ENCODE measurements at places on chromosomes 4 and X.
A peak's percentile ranks its signal among the peaks of the same experiment; 100 is the strongest.

- DNase-seq = peak; percentile 40
Measured at GRCh38 chr4:164935363-164935762, 42.1 kb downstream of the TRIM61 start.

DNA sequence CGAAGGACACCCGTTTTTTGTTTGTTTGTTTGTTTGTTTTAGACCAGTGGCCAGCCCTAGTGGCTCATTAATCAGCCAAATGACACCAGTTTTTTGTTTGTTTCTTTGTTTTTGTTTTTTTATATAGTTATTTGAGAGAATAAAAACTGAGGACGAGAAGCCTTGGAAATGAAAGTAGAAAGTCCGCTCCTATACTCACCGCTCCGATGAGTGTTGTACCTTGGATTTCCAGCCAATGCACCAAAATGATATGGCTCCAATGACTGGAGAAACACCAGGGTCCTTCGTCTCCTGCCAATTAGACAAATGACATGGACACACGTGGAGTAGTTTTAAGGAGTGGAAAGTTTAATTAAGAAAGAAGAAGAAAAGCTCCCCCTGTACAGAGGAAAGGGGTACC, 87.9 kb downstream of the ZXDA start:
- DNase-seq = no peak

- DNase-seq = no peak
Measured at GRCh38 chr4:123298801-123299200, 97.8 kb upstream of the SPRY1 start.

- no peak for DNase-seq
Measured at GRCh38 chrX:133402042-133402453, 13.2 kb downstream of the GPC4 start.

- DNase-seq = no peak
Measured at GRCh38 chr4:7210824-7211223, 18.5 kb downstream of the SORCS2 start.

DNA sequence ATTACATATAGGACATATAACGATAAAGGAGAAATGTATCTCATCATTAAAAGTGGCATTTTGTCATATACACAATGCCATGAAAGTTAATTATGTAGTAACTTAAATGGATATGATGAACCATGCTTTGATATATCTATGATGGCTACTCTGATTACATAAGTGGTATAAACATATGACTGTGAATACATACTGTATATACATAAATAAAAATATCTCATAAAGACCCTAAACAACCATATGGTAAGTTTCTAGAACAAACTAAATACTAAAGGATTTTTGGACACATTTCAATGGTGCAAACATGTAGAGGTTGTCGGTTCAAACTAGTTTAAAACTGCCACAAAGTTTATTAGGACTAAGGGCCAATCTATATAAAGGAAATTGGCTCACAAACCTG, 849.6 kb upstream of the INTU start:
- DNase-seq = no peak

DNA sequence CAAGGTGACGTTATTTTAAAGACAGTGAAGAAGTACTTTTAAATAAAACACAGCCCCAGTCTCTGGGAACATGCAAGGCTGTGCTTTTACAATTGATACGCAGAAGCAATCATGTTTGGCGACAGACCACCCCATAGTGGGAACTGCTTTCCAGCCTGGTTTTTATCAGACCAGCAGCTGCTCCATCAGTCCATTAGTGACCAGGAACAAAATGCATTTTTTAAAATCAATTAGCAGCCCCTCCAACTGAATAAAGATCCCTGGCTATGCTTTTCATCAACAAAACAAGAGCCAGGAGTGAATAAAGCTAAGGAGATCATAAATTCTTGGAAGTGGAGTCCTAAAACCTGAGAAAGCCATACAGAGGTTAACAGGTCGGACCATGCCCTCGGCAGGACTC, 153.0 kb upstream of the TENM3 start:
- no peak for DNase-seq

DNA sequence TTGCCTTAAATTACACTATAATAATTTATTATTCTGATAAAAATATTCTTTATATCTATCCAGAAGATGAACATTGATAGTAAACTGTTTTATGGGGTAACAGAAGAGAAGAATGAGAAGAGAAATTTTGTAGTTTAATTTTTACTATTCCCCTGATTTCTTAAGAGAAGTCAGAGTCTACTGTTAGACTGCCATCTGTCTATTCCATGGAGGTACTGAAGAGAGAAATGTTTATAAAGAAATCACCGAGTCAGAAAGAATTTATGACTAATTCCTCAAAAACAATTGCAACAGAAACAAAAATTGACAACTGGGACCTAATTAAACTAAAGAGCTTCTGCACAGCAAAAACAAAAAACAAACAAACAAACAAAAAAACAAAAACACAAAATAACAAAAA, 149.9 kb downstream of the FGF16 start:
- no peak for DNase-seq

DNA sequence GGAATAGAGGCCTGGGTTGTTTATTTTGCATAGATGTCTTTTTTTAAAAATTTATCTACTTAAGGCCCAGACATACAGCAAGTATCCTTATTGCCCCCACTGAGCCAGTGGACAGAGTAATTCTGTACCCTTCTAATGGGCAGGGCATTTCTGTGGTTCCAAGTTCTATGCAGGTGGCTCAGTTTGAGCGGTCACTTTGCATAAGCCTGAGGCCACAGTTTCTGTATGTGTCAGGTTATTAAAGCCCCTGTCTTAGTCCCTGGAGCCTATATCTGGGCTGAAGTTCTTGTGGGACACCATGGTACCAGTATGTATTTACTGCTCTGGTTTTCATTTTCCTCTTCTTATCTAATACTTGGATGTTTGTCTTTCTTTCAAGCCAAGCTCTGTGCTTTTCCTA, 168.8 kb downstream of the MID1IP1 start:
- no peak for DNase-seq

DNA sequence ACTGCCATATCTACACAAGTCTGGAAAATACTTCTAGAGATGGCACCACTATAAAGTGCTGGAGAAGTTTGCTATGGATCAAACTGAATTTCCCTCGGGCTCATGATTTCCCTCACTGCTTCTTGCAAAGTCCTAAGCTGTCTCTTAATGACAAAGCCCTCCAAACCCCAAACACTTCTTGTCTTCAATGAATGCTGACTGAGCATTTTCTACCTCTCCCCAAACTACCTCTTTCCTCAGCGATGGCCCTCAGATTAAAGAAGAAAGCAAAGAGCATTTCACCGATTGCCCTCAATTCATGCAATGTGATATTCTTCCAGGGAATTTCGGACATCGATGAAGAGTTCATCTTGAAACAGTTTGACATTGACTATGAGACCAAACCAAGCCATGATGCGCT, 19.7 kb downstream of the FAM47E start:
- DNase-seq = no peak

GRCh38 chr4:148346657-148347056, 95.6 kb downstream of the NR3C2 start:
- no peak for DNase-seq

DNA sequence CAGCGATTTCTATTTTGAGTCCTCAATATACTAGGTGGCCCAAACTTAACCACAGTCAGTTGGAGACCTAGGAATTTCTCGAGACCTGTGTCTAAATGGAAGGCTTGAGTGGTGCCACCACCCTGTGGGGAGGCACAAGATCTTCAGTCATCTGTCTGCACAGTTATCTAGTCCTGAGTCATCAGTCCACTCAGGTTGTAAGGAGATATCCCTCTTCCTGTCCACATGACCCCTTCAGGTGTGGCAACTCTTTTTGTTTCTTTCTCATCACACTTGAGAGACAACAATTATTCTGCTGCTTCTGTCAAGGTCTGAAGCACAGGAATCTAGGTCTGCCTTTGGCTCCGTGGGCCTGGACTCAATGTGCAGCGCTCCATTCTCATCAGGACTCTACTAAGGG, 64.4 kb upstream of the IBSP start:
- DNase-seq = no peak

- DNase-seq = no peak
Measured at GRCh38 chrX:46029777-46030176, 515.4 kb downstream of the ZNF674 start.

GRCh38 chrX:65528293-65528692, 6.3 kb downstream of the LAS1L start:
- no peak for DNase-seq

DNA sequence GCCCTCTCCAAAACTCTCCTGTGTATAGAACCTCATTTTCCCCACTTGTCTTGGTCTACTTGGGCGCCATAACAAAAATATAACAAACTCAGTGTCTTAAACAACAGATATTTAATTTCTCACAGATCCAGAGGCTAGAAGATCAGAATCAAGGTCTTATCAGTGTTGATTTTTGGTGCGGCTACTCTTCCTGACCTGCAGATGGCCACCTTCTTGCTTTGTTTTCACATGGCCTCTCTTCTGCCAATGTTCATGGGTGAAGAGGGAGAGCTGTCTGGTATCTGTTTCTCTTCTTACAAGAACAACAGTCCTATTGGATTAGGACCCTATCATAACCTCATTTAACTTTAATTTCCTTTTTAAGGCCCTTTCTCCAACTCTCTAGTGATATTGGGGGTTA, 177.3 kb downstream of the PABPC4L start:
- DNase-seq = no peak

GRCh38 chr4:84683064-84683850, 100.3 kb downstream of the CDS1 start:
- DNase-seq = no peak

- DNase-seq = no peak
Measured at GRCh38 chr4:688854-689681, at the start of gene SLC49A3. TSS of gene SLC49A3 (minus strand) at chr4:689151. CDS start at chr4:689127, 24 bp downstream.

DNA sequence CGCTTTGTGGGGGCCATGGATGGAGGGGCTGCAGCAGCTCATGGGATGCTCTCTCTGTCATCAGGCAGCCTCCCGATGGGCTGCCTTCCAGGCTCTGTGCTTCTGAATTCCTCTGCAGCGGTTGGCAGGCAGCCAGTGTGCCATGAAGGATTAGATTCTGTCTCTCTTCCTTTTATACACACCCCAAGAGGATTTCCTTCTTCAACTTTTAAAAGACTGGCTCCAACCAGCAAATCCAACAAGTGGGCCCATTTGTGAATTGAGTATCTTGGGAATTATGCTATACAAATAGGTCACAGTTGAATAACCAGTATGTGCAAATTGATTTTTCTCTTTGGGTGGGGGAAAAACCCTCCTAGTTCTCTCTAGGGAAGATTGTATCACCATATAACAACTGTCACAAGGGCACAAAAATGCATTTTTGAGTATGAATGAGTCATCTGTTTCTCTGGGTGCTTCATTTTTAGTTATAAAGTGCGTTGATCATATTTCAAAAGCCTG, 96.8 kb upstream of the FAT1 start:
- no peak for DNase-seq

DNA sequence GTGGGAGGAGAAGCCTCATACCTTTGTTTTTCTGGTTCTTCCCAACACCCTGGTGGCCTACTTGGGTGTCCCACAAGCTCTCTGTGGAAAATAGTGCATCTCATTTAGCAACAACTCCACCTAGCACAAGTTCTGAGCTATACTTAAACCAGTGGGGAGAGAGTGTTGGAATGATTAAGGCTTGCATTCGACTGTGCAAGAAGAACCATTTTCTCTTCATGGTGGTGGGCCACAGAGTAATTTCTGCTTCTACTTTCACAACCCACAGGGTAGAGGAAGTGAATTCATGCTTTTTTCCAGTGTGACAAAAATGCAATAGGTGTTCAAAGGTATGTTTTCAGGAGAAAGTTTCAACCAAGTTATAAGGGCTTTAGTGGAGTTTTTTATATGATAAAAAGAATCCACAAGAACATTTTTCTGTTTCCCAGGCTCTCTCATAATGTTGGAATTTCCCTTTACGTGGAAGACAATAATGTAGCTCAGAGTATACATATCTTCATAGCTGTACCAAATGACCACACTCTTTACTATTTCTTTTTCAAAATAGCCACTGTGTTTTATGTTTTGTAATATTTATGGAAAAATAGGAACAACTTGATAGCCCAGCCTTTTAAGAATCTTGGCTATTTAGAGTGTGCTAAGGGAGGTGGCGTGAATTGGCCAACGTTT, 80.3 kb upstream of the HHIP start:
- no peak for DNase-seq

GRCh38 chrX:140815868-140816267, 106.3 kb downstream of the LINC00632 start:
- no peak for DNase-seq

DNA sequence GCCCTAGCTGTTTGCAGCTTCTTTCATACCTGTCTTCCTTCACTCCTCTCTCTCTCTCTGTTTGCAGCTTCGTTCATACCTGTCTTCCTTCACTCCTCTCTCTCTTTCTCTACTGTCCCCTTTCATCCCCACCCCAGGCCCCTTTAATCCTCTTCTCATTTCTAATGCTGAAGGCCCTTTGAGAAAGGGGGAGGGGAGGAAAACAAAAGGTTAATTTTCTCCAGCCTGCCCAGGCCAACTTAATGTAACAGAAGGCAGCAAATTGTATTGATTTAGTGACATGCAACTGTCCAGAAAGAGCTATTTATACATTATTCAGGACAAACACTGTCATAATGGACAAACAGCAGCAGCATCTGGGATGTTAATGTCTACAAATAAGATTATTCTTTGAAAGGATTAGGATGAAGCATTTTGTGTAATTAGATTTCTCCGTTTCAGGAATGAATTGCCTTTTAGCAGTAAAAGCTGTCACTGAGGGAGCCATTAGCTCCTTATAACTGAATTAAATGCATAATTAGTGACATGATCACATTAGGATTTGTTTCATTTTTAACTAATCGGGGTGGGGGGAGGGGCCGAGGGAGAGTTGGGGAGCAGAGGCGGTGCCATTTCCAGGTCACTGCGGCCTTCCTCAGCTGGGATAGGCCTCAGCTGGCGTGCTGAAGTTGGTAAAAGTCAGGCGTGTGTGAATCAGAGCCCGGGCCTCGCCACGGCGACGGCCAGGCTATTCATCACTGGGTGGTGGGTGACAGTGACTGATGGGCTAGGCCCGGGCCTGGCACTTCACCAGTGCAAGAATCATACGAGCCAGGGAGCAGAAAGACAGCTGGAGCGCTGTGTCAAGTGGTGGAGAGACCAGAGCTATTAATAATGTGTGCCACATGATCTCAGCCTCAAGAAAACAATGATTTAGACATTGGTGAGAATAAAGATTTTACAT, 174.5 kb downstream of the NKX6-1 start:
- no peak for DNase-seq

DNA sequence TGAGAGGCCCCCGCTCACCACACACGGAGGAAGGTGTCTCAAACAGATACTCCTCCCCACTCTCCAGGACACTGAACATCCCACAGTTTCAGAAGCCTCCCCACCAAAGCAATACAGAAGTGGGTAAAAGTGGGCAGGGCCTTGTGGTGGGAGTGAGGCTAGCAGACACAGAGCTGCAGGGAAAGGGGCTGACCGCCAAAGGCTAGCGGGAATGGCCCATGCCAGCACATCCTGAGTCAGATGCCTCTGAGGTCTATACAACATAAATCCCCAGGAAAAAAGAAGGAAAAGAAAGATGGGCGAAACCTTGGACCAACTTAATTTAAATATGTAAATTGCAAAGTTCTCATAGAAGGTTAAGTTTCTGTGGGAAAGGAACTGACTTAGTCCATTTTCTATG, 21.9 kb upstream of the ARHGAP10 start:
- no peak for DNase-seq
